ENCODE measurements at places on chromosomes 5 and 9. TPM values are rescaled to one million over a fixed set of nuclear protein-coding genes. Genes with fewer than 3 reads are reported as not detected.

Gene AGXT2
- total RNA-seq, result 84.7 TPM

Gene NR6A1
- 1.9 TPM for total RNA-seq

DNA sequence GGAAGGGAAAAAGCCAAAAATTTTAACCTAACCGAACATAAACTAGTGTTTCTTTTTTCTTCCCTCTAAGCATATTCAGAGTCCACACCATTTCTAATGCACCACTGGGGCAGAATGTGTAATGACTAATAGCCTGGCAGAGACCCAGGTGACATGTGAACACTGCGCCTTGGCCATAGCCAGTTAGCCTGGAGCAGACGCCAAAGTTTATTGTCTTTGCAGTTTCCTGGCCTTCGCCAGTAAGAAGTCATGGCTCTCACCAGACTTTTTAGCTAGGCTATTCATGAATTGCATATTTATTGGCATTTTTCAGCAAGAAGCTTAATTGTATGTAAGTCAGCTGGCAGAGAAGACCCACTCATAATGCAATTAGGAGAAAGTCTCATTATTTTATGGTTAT is 182.8 kb upstream of the SLC27A6 start:
- H3K27ac ChIP-seq, result no peak overlapping the region
- no peaks in the 10 kb centered on the region for H3K27me3 ChIP-seq
- H3K4me1 ChIP-seq, result no peaks in the 10 kb centered on the region
- no peak for DNase-seq

- no peaks in the 10 kb centered on the region for H3K36me3 ChIP-seq
- H3K27me3 ChIP-seq, result no peaks in the 10 kb centered on the region
- H3K4me1 ChIP-seq, result no peaks in the 10 kb centered on the region
- H3K27ac ChIP-seq, result no peak overlapping the region
- DNase-seq, result no peak
Measured at GRCh38 chr5:44665101-44665701, 143.5 kb upstream of the MRPS30 start.

DNA sequence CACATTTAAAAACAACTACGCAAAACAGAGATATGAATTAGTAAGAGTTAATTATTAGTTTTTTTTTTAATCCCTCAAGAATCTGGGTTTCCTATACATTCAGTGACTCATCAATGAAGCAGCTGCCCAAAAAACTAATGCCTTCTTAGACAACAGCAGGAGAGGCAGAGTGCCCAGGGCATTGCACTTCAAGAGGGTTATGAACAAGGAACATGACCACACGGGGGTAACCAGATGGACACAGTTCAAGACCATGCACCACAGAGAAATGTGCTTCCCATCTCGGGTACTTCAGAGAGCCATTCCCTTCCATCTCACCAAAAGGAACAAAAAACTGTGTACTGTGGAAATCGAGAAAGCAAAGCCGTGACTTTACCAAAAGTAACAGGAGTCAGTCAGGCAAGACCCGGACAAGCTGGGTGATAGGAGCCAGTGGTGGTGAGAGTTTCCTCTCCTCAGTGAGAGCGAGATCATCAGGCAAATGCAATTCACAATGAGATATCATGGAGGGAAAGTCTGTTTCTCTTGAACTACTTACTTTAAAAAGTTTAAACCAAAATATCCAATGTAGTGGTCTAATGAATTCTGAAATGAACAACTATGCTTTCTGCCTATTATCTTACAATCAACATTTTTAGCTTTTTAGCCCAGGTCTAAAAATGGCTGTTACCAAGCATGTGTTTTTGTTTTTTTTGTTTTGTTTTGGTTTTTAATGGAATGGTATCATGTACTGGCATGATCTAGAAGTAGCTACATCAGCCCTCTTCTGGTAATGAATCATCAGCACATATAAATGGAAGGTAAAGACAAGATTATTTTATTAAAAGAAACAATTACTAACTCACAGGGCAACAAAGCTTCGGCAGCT is 192.1 kb downstream of the TSSK1B start:
- no peak for DNase-seq
- H3K27ac ChIP-seq, result no peak overlapping the region
- no peaks in the 10 kb centered on the region for H3K27me3 ChIP-seq
- no peaks in the 10 kb centered on the region for H3K4me1 ChIP-seq

GRCh38 chr9:91429501-91429900 is 5.9 kb upstream of the NFIL3 start:
- no peaks in the 10 kb centered on the region for H3K27me3 ChIP-seq
- H3K27ac ChIP-seq, result no peak overlapping the region
- no peak for DNase-seq
- H3K4me1 ChIP-seq, result no peaks in the 10 kb centered on the region

DNA sequence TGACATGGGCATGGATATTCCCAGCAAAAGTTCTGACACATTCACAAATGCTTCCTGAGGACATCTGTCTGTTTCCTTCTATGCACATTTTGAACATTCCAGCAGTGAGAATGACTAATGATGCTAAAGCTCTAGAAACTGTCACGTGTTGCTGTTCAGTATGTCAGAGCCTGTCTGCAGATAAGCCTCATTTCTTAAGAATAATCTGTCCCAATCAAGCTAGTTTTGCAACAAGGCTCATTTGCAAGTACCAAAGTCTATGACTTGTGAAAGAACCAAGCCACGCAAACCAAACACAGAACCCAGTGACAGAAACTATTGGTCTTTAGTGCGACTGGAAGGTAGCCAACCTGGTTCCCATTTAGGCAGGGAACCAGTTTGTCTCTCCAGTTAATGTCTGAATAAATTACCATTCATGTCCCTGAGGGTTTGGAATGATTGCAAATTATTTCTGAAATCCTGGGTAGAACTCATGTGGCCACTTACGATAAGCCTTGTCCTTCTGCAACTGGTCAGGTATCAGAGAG is 178.5 kb downstream of the C9orf152 start:
- peak; percentile 84 for DNase-seq
- H3K36me3 ChIP-seq, result no peaks in the 10 kb centered on the region
- peak overlapping the region; percentile 82 for H3K27ac ChIP-seq

DNA sequence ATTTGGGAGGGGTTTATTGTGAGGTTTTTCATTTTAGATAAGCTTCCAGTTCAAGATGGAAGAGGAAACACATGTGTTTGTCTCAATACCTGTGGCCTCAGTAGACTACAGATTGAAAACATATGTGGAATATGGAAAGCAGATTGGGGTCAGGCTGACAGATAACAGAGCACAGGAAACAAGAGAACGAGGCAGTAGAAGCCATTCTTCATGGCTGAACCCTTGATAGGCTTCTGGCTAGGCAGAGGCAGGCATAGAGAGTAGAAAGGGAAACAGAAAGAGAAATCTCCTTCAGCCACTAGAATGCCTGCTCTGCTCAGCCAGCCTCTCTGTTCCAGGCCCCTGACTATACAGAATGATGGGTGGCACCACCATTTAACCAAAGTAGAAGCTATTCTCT is 152.5 kb downstream of the MUSK start:
- no peak overlapping the region for H3K4me3 ChIP-seq
- H3K27me3 ChIP-seq, result no peaks in the 10 kb centered on the region
- no peaks in the 10 kb centered on the region for H3K4me1 ChIP-seq
- H3K27ac ChIP-seq, result no peak overlapping the region

DNA sequence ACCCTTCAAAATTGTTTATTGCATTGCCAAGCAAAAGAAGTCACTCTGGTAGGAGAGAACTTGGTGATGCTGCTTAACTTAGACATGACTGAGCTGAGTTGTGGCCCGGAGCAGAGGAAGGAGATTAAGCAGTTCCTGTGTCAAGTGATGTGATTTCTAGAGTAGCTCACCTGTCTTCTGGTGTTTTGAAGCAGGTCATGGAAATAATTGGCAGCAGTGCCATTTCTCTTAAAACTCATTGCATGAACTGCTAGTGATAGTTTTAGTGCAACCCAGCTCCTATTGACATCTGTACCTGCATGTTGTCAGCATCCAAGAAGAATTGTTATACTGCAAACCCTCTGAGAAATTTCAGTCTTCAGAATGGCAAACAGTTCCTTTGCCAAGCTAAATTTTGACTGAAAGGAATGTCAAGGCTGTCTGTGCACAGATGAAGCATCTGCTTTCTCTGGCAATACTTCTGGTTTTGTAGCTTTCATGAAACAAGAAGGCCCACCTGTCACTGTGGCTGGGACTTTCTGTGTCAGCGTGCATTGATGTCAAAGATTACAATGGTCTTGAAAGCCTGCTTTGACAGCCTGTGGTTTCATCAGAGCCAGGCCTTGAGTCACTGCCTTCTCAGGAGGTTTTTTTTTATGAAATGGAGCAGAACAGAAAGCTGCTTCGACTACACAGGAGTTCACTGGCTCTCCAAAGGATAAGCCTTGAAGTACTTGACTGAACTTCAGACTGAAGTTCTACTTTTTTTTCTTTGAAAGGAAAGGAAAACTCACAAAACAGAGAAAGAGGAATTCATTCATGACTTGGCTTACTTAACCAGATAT is 90.6 kb downstream of the RALGPS1 start:
- no peaks in the 10 kb centered on the region for H3K27me3 ChIP-seq
- no peaks in the 10 kb centered on the region for H3K4me1 ChIP-seq
- H3K4me3 ChIP-seq, result no peak overlapping the region
- H3K36me3 ChIP-seq, result no peaks in the 10 kb centered on the region
- H3K27ac ChIP-seq, result no peak overlapping the region
- DNase-seq, result no peak

DNA sequence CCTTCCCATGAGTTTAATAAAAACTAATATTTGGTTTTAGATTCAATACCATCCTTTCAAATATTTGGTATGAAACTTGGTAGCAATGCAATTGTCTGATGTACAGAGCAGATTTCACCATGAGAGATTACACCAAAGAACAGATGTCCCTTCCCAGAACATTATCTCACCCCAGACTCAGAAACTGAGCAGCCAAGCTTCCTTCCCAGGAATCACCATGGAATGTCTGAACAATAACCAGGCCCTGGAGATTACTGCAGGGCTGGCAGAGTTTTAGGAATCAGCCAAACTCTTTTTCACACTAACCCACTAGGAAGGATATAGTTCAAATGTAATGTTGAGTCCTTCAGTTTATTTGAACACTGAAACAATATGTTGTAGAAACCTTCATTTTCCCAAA is 23.9 kb downstream of the CLTA start:
- no peak overlapping the region for H3K27ac ChIP-seq
- H3K27me3 ChIP-seq, result no peaks in the 10 kb centered on the region
- no peak overlapping the region for H3K4me3 ChIP-seq
- DNase-seq, result no peak
- no peaks in the 10 kb centered on the region for H3K4me1 ChIP-seq

DNA sequence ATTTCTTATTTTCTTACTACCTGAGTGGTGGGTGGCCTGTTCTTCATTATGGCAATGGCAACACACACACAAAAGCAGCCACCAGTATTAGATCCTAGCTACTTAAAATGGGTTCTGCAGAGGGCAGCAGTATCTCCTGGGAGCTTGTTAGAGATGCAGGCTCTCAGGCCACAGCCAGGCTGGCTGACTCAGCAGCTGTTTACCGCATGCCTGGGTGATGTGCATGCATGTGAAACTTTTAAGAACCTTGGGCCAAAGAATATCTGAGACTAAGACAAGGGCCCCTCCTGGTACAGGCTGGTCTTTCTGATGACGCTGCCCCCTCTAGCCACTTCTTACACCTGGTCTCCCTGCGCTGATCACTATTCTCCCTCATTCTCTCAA is 399.0 kb downstream of the MED10 start:
- no peaks in the 10 kb centered on the region for H3K36me3 ChIP-seq
- H3K4me1 ChIP-seq, result no peaks in the 10 kb centered on the region
- no peak for DNase-seq
- H3K4me3 ChIP-seq, result no peak overlapping the region
- H3K27me3 ChIP-seq, result no peaks in the 10 kb centered on the region

DNA sequence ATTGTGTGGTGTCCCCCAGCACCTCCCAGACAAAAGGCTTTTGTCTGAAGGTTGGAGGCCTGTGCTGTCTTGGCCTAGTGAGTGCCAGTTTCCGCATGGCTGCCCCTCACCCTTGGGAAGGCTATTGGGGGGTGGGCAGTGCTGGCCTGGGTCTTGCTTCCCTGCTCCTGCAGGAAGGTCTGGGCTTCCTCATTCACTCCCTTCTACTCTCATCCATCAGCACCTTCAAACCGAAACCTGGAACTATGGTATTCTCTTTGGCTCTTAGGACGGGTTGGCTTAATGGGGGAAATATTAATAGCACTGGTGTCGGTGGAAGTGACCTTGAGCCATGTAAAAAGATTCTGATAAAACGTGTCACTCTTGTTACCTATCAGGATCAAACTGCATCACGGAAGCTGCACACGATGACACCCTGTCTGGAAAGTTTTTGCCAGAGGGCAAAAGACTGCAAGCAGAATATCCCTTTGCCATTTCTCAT is 34.0 kb upstream of the GLRX start:
- no peaks in the 10 kb centered on the region for H3K27me3 ChIP-seq
- no peak overlapping the region for H3K4me3 ChIP-seq
- peak overlapping the region; percentile 96 for H3K27ac ChIP-seq

GRCh38 chr5:71899865-71900342 is 180.8 kb downstream of the CARTPT start:
- no peak overlapping the region for H3K4me3 ChIP-seq
- H3K27ac ChIP-seq, result no peak overlapping the region
- H3K27me3 ChIP-seq, result no peaks in the 10 kb centered on the region
- no peak for DNase-seq
- no peaks in the 10 kb centered on the region for H3K36me3 ChIP-seq

GRCh38 chr5:134609232-134609851 is 23.3 kb downstream of the SAR1B start:
- H3K4me3 ChIP-seq, result no peak overlapping the region
- H3K36me3 ChIP-seq, result peaks cover 11% of the 10 kb centered on the region
- no peaks in the 10 kb centered on the region for H3K27me3 ChIP-seq
- no peak overlapping the region for H3K27ac ChIP-seq

DNA sequence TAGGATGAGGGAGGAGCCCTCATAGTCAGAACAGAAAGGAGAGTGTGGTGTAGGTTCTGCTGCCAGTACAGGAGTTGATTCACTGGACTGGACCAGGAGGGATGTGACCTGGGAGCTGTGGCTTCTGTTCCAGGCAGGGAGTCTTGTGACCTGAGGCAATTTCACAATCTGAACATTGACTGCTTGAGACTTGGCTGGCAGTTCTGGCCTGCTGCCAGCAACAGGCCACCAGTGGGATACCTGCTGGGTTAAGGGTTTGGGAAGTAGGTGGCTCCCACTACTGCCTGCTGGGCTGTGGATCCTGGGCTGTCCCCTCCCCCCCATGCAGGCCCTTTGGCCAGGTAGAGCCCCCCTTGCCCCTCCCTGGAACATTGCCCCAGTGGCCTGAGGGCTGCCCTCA is 268.6 kb upstream of the ARRDC3 start:
- H3K4me3 ChIP-seq, result no peak overlapping the region
- H3K36me3 ChIP-seq, result no peaks in the 10 kb centered on the region
- no peaks in the 10 kb centered on the region for H3K27me3 ChIP-seq
- H3K27ac ChIP-seq, result no peak overlapping the region
- peak; percentile 72 for DNase-seq
- no peaks in the 10 kb centered on the region for H3K4me1 ChIP-seq

GRCh38 chr9:137113385-137114159 is 961 bp downstream of the DPP7 start:
- no peaks in the 10 kb centered on the region for H3K27me3 ChIP-seq
- no peaks in the 10 kb centered on the region for H3K36me3 ChIP-seq
- peaks cover 3% of the 10 kb centered on the region for H3K4me1 ChIP-seq
- no peak overlapping the region for H3K4me3 ChIP-seq

GRCh38 chr9:77793849-77794248 is 145.7 kb upstream of the GNA14 start:
- no peak overlapping the region for H3K27ac ChIP-seq
- H3K4me3 ChIP-seq, result no peak overlapping the region
- H3K4me1 ChIP-seq, result no peaks in the 10 kb centered on the region
- H3K36me3 ChIP-seq, result no peaks in the 10 kb centered on the region
